ENCODE measurements at places on chromosomes 3 and 15. TPM values are rescaled to one million over a fixed set of nuclear protein-coding genes. Genes with fewer than 3 reads are reported as not detected.

Gene NPAP1
- not detected for total RNA-seq

Gene LDHAL6B
- total RNA-seq: not detected

Gene MAGEL2
- total RNA-seq: not detected

Gene FAM43A
- total RNA-seq: 27.2 TPM

Gene AP3B2
- total RNA-seq: 0.22 TPM

Gene SETMAR
- 11.4 TPM for total RNA-seq

Gene BDH1
- 35.1 TPM for total RNA-seq

Gene SLC15A2
- total RNA-seq: 8.5 TPM

Gene NOX5
- 0.09 TPM for total RNA-seq

Gene OR5K2
- total RNA-seq: not detected

Gene FAM240A
- total RNA-seq: not detected

Gene NR2E3
- total RNA-seq: not detected

Gene SH3GL3
- not detected for total RNA-seq

DNA sequence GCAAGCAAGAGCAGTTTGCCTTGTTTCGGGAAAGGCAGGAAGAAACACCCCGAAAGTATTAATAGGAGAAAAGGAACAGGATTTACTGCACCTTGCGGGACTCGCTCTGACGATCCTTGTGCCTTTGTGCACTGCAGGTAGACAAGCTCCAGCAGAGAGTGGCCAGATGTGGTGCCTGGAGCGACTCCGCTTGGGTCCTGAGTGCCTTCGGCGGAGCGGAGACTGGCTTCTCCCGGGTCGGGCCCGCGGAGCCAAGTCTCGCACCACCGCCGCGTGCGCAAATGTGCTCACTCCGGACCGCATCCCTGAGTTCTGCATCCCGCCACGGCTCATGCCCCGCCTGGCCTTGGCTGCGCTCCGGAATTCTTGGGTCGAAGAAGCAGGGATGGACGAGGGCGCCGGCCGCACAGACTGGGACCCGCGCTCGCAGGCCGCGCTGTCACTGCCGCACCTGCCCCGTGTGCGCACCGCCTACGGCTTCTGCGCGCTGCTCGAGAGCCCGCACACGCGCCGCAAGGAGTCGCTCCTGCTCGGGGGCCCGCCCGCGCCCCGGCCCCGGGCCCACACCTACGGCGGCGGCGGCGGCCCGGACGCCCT is 769 bp downstream of the C2CD4A start:
- no peak for DNase-seq

- no peak for DNase-seq
Measured at GRCh38 chr15:101088271-101088670, 163.6 kb downstream of the CHSY1 start.

- DNase-seq: no peak
Measured at GRCh38 chr15:71780115-71780976, 30.0 kb upstream of the NR2E3 start.

- peak; percentile 78 for DNase-seq
Measured at GRCh38 chr15:90885432-90886290, 1.4 kb downstream of the FES start.

- DNase-seq: no peak
Measured at GRCh38 chr15:96330064-96330449, 443 bp upstream of the NR2F2 start.

GRCh38 chr3:61522060-61522459 is 39.3 kb upstream of the PTPRG start:
- no peak for DNase-seq

DNA sequence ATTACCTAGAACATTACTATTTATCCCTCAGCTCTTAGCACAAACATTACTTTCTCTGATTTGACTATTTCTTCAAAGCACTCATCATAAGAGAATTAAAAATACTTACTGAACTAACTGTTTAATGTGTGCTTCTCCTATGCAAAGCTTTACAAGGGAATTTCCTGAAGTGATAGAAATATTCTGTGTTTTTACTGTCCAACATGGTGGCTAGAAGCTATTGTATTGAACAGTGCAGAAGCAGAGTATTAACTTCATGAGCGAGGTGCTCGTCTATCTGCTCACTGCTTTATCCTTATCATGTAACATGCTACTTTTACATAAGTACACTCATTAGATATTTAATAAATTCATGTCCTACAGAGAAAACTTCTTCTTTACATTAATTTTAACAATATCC is 239.1 kb downstream of the ISL2 start:
- DNase-seq: no peak

DNA sequence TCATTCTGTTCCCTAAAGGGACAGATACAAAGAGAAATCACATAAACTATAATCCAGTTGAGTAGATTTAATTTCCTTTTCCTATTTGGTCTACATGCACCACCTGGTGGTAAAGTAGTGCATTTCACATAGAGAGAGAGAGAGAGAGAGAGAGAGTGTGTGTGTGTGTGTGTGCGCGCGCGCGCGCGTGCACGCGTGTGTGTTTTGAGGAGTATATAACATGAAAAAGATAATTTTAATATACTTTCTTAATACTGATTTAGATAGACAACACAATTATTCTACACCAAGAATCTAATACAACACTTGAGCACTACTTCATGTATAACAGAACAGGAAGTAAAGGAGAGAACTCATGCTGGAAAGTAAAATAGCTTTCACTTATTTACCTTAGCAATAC is 1.1 kb upstream of the FGF7 start:
- peak; percentile 18 for DNase-seq

GRCh38 chr3:100486808-100487207 is 5.6 kb upstream of the TMEM45A start:
- DNase-seq: no peak

DNA sequence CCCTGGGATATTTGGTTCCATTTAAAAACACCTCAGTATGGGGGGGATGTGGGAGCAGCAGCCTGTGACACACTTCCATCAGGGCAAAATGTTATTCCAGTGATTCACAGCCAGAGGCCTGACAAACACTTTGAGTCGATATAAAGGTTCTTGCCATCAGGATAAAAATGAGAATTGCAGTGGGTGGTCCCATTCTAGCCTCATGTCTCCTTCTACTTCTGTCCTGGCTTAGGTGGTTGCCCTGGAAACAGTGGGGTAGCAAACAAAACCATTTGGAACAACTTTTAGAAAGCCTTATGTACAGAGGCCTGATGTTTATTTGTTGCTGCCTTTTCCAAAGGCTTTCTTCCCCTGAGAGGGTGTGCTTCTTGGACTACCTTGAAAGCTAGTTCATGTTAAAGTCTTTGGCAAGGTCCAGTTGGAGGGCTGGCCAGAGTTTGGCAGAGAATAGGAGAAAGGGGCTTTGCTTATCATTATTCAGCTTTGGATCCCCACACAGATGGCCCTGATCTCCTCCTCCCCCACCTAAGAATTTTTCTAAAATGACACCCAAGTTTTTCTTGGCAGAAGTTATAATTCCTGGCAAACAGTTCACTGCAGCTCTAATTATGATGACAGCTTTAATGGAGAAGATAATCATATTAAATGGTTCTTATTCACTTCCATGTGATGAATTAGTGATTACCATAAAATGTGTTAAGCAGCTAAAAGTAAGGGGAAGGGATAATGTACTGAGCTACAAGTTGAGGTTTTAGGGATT is 84.2 kb upstream of the ZNF280D start:
- no peak for DNase-seq

GRCh38 chr3:183148056-183148455 is 14.5 kb downstream of the LAMP3 start:
- no peak for DNase-seq

DNA sequence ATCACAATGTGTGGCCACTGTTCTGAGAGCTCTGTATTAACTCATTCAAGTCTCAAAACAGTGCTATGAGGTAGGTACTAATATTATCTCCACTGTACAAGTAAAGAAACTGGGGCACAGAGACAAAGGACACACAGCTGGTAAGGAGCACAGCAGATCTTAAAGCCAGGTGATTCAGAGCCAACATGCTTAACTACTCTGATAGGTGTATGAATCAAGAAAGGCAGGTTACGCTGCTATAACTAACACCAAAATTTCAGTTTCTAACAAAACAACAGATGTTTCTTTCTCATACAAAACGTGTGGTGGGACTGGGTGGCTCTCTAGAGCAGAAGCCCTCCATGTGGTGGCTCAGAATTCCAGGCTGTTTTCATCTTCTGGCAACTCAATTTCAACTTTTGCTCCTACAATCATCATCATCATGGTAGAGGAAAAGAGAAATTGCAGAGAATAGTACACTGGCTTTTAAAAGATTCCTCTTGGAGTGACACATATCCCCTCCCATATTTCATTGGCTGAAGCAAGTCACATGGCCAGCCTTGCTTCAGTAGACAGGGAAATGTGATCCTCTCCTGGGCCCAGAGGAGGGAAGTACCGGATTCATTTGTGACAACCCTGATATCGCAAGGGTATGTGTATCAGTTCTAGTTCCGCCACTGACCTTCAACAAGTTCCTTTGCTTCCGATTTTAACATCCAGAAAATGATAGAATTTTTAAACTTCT is 126.2 kb upstream of the PTX3 start:
- no peak for DNase-seq

DNA sequence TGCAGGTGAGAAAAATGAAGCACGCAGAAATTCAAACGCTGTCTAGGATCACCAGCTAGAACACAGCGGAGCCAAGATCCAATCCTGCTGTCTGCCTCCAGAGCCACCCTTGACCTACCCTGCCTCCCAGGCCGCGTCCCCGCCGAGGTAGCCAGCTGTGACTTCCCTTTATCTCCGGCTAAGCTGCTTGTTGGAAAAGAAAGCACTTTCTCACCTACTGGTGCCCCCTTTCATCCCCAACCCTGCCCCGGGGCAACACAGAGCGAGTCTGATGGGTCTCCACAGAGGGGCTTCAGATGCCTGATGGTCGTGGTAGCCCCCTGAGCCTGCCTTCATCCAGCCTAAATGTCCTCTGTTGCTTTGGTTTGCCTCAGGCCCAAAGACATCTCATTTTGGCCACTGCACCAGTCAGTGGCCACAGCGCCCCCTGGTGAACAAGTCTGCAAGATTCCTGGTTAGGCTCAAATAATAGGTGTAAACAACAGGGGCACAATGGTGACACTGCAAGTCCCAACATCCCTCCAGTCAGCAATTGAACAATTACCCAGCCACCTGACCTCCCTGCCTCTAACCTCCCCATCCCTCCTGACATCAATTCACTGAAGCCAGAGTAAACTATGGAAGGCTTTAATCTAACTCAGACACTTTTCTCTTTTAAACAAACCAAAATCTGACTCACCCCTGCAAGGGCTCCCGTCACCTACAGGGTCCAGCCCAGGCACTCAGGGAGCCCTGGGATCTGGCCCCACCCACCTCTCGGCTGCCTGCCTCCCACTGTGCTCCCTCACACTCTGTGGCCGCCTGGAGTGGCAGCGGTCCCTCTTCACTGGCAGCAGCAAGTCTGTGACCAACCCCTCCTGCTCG is 27.3 kb upstream of the BCL2L10 start:
- DNase-seq: peak; percentile 51

DNA sequence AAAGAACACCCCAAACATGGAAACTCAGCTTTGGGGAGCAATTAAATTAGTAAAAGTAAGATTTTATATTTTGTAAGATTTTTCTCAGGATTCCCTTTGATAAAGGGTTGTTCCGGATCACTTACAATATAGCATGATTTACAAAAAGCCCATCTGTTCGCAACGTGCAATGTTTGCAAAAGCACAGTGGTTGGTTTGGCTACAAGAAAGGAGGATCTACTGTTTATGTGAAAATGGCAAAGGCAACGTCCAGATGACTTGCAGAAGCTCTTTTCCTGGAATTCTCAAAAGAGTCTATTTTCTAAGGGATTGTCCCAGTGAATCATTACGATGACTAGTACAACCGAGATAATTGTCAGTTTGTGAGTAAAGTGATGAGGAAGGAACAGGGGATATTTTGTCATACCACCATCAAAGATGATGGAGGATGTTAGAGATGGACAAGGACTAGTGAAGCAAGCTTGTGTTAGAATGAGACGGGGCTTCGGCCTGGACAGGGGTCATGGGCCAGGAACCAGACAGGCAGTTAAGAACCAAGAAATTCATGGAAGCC is 71.6 kb downstream of the CRYGS start:
- no peak for DNase-seq

GRCh38 chr3:151290673-151291072 is 12.3 kb upstream of the P2RY14 start:
- no peak for DNase-seq
